ENCODE measurements at places on chromosomes 3 and 15. TPM values are rescaled to one million over a fixed set of nuclear protein-coding genes. Genes with fewer than 3 reads are reported as not detected.

The CADPS gene
- polyA plus RNA-seq, result 1.2 TPM

GRCh38 chr15:33636958-33637357, 326.2 kb downstream of the RYR3 start:
- no peak for DNase-seq

The TF gene
- polyA plus RNA-seq, result 4.3 TPM

GRCh38 chr15:89975482-89976245, 25.5 kb upstream of the ZNF710 start:
- no peak for DNase-seq
